WTC11 (cell line): ENCODE measurements at places on chromosomes 6 and 20.
A peak's percentile ranks its signal among the peaks of the same experiment; 100 is the strongest.

DNA sequence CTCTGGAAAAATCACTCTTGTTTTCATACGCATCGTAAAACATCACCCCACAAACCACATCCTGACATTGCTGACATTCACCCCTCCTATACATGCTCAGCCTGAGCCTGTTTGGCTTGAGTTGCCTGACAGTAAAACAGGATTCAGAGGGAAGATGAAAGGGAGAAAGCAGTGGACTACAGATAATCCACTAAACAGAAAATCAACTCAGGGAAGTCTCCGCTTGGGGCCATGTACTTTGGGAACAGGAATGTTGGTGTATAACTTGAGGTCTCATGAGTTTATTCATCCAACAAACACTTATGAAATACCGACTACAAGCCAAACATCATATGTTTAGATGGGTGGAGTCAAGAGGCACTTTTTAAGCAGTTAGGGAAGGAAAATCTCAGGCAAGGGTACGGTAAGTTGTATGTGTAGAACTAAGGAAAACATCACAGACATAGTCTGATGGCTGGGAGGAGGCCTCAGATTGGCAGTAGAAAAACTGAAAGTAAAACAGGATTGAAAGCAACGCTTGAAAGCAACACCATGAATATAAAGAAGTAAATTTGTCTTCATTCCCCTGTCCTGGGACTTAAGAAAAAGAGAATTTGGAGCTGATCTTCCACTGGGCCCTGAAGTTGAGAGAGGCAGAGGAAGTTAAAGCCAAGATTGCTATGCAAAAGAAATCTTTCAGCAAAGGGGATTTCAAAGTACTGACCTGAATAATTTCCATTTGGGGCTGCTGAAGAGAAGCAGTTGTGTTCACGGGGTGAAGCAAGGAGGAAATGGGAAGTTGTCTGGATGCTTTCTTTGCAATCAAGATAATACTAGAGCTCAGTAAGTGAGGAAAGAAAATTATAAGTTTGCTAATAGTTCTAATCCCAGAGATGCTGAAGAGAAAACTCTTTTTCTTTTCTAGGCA is 28.8 kb downstream of the PDE7B start:
- no peak for DNase-seq

- no peak for DNase-seq
Observed at GRCh38 chr20:16385891-16386290, 187.4 kb downstream of the KIF16B start.

DNA sequence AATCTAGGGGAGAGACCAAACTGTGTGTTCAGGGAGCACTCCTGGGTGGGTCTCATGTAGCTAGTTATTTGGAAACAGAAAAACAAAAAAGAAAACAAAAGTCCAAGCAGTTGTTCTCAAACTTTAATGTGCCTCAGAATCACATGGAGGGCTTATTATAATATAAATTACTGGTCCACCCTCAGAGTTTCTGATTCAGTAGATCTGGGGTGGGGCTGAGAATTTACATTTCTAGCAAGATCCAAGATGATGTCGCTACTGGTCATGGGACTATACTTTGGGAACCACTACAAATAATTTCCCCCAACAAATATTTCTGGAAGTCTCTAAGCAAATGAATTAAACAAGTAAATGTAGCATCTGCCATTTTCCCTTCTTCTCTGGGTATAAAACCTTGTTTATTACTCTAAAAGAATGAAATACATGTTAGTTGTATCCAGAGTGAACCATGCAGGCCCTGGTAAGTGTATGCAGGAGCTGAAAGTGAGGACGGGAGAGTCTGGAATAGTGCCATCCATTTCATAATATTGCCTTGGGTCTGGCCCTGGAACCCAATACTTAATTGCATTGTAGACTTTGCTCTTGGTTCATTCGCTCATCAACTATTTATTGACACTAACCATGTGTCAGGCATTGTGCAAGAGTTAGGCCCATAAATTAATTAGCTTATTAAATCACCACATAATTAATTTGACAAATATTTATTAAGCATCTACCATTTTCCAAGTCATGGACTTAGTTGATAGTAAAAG is 490.8 kb downstream of the EPM2A start:
- DNase-seq, result no peak

GRCh38 chr6:165704045-165704748 is 41.2 kb upstream of the PDE10A start:
- DNase-seq, result no peak

DNA sequence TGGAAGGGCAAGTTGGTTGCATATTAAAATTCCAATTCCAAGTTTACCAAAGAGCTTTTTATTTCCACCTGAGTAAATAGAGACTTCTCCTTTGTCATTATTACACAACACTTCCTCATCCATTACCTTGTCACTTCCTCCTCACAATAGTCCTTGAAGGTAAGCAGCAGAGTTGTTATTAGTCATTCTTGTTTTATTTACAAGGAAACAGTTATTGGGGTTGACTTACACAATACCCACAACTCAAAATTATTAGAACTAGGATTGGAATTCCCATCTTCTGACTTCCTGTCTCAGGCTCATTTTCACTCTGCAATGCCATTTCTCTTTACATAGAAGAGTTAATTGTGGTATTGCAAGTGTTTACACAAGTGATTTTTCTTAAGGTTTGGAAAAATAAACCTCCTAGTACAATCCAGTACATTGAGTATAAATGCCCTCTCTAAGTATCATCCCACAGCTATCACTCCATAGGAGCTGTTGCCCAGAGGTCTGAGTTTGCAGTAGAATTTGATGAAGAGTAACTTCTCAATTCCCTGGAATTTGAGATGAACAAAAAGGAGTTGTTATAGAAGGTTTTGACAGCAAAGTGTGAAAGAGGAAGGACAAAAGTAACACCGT is 28.9 kb upstream of the MTRF1L start:
- DNase-seq, result no peak

GRCh38 chr20:11140359-11140758 is 466.6 kb upstream of the JAG1 start:
- no peak for DNase-seq

GRCh38 chr20:44990425-44990824 is 24.1 kb downstream of the STK4 start:
- DNase-seq, result no peak

- no peak for DNase-seq
Observed at GRCh38 chr20:33019465-33020277, 11.8 kb upstream of the BPIFB6 start.

DNA sequence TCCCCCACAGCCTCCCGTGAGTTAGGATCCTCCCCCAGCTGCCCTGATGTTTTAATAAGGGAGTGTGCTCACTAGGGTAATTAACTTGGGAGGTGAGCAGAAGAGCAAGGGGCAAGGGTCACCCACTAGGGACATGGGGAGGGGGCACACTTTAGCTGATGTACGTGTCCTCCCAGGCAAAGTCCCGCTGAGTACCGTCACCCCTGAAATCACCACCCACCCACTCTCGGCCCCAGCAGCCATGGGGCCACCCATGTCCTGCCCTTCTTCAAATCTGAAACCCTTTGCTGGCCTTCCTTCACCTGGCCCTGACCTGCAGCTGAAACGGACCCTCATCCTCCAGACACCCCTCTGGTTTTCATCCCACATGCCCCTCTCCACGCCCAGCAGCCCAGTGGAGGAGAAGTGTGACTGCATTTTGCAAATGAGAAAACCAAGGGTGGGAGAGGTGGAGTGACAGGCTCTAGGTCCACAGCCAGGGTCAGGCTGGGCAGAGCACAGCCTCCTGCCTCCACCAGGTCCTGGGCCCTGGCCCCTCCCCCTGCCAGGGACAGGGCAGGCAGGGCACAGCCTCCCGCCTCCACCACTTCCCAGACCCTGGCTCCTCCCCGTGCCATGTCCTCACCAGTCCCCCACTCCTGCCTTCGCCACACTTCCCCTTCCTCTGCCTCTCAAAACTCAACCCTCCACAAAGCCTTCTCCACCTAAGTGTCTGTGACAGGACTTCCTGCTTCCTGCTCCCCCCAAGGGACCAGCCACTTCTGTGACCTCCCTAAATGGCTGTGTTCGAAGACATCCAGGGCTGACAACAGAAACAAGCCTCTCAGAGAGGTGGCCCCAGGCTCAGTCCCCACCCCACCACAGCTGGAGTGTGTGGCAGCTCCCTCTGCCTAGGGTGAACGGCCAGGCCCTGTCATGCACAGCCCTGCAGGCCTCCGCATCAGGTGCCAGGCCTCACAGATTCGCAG is 15.1 kb downstream of the ACSS1 start:
- no peak for DNase-seq

DNA sequence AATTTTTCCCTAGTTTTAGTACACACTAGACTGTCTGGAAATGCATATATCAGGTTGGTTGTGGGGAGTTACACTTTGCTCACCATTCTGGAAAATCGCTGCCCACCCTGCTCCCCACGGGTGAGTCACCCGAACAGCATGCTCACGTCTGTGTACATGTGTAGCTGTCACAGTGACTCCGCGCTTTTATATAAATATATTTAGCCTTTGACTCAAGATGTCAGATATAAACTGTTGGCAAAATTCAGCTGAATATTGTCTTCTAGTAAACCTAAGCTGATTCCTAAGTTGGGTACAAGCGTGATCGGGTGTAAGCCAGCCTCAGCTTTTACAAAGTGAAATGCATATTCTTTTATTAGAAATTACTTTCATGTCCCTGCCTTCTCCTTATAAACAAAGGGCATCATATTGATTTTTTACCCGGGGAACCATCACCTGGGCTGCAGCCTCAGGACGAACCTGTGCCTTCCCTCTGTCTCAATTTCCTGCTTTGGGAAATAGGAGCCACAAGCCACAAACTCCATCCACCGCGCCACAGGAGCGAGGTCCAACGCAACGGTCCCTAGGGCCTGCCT is 4.3 kb downstream of the SDCBP2 start:
- no peak for DNase-seq

DNA sequence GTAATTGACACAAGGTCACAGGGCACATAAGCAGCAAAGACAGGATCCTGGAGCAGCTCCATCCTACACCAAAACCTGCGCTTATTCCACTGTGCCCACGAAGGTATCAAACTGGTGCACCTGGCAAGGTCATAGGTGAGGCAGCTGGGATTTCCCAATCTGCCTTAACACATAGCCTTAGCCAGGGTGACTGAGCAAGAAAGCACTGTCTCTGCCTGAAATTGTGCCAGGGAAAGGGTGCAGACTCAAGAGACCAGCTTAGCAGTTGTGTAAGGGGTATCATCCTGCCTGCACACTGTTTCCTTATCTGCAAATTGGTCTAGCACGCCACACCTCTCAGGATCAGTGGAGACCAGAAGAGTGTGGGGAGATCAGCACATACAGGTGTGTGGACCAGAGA is 82.8 kb downstream of the MAFB start:
- no peak for DNase-seq

- no peak for DNase-seq
Observed at GRCh38 chr6:43511824-43512415, 1.8 kb upstream of the LRRC73 start.

GRCh38 chr6:169164986-169165385 is 88.7 kb downstream of the THBS2 start:
- no peak for DNase-seq

DNA sequence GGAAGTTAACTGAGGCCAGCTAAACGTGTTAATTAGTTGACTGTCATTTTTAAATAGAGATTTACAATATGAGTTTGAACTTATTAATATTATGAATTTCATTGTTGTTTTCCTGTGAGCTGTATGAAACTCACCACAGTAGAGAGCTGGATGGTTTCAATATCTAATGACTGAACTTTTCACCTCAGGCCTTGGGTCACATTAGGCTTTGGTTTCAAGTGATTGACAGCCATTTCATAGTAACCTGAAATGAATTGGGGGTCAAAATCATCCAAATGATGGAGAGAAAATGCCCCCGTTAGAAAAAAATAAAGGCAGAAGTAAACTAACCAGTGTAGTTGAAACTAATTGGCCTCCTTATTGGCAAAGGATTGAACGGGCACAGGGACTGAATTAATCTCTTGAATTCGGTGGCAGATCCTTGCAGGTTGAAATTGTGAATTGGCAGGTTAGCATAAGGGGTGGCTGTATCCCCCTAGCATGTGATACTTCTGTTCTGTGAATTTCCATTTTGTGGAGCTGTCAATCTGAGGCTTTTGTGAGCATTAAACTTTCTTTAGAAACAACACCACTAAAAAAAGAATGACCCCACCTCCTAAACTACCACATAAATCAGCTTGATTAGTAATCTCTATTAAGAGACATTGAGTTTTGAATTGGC is 155.1 kb upstream of the MMS22L start:
- DNase-seq, result no peak

GRCh38 chr20:61191096-61191495 is 61.0 kb upstream of the CDH4 start:
- DNase-seq, result peak; percentile 20

- DNase-seq, result no peak
Observed at GRCh38 chr6:56962441-56962840, 7.5 kb downstream of the BEND6 start.

GRCh38 chr6:42269974-42270510 is 52.4 kb upstream of the MRPS10 start:
- DNase-seq, result no peak

DNA sequence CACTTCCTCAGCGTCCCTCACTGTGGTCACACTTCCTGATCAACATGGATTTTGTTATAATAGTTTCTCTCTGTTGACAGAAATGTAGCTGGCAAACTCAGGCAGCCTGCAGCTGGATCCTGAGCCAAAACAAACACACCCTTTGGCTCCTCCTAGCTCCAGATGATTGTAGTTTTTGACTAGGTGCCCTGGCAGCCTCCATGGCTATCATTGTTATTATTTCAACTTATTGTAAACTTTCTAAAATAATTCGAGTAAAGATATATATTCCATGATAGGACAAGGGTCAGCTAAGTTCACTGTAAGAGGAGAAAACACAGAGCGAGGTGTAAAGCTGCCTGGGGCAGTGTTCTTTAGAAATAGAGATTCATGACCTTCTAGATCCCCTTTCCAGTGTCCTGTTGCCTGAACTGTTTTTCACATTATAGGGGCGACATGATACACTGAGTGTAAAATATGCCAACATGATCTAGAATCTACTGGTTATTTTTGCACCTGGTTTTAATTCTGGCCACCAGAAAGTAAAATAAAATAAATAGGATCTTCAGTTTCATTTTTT is 98.2 kb upstream of the HDGFL1 start:
- DNase-seq, result no peak
